ENCODE measurements at places on chromosomes 7 and 10.

DNA sequence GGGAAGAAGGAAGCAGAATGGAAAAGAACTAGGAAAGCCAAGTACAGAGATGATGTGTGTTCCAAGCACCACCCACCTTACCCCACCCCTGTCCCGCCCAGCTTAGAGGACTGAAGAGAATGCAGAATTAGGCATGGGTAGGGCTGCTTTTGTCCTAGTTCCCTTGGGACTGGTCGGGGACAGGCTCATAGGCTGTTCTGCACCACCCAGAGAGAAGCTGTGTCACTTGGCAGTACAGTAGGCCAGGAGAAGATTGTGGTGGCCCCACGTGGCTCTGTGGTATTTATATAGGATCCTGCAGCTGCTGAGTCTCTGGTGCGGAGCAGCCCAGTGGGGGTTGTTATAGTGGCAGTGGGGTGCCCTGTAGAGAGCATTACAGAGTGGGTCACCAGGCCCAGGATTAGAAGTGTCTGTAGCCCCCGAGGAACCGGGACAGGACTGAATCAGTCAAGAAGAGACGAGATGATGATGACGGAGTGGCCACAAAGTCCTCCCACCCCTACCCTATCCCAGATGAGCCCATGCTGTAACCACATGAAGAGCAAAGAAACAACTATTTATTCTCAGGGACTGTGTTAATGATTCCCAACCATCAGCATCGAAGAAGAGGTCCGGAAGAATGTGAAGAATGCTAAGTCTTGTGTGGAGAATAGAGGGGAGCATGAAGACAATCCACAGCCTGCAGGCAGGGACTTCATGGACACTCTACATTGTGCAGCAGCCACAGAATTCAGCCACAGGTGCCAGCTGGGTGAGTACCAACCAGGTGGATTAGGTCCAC lies 88.9 kb downstream of the C1GALT1 start:
- no peak for DNase-seq

DNA sequence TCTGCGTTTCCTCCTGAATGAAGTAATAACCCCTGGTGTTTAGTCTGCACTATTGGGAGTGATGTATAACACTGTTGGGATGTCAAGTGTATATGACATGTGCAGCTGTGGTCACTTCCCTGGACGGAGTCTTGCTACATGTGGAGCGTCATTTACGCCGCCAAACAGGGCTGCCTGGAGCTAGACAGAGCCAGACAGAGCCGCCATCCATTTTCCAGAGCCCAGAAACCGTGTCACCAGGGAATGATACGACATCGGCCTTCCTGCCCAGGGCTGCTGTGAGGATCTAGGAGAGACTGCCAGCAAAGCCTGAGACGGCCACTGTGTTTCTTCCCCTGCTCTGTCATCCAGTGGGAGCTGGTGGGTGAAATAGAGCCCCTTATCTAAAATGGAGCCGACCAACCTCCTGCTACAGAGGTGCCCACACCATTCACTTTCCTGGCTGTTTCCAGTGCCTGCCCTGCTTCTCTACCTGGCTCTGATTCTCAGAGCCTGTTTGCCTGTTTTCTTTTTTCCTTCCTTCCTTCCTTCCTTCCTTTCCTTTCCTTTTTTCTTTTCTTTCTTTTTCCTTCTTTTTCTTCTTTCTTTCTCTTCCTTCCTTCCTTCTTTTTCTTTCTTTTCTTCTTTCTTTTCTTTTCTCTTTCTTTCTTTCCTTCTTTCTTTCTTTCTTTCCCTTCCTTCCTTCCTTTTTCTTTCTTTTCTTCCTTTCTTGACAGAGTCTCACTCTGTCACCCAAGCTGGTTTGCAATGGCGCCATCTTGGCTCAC lies 13.3 kb upstream of the FGFR2 start:
- DNase-seq, result no peak

- DNase-seq, result no peak
Observed at GRCh38 chr10:42987121-42987541, 89.7 kb upstream of the RET start.

GRCh38 chr7:16978358-16979244 lies 96.8 kb upstream of the AGR3 start:
- peak; percentile 81 for DNase-seq

GRCh38 chr7:27071622-27072390 lies 24.0 kb downstream of the HOXA1 start:
- DNase-seq, result no peak

DNA sequence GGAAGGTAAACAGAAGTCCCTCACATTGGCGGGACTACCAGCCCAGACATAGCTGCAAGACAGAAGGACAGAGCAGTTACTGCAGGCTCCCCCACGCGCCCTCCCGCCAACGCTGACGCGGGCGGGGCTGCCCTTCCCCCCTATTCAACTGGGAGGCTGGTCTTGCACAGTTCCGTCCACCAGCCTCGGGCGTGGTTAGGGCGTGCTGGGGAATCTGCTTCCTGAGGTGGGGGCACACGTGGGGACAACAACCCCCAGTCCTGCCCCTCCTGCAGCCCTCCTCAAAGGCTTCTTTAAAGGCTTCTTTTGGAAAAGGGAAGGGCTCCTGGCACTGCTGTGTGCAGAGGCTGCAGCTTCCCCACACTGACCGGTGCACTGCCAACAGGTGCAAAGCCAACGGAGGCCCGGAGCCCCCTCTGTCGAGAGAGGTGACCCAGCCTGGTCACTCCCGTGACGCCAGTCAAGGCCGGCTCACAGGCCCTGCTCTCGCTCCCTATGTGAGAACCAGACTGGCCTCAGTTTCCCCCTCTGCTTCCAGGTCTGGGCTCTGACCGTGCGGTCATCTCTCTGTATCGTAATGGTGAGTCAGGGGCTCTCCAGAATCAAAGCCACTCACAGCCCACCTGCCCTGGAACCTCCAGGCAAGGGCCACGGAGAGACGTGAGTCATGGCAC lies 126.0 kb downstream of the EBF3 start:
- DNase-seq, result no peak

DNA sequence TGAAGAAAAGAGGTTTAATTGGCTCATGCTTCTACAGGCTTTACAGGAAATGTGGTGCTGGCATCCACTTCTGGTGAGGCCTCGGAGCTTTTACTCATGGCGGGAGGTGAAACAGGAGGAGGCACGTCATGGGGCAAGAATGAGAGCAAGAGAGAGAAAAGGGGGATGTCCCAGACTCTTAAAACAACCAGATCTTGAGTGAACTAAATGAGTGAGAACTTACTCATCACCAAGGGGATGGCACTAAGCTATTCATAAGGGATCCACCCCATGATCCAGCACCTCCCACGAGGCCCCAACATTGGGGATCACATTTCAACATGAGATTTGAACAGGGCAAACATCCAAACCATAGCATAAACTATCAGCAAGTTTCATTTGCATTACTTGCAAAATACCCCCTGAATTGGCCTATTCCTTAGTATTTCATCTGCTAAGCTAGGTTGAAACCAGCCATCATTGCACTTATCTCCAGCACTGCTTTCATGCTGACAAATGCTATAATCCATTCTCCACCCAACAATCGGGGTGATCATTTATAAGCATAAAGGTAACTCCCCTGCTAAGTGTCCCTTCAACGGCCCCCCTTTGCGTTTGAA lies 179.0 kb downstream of the NOC3L start:
- DNase-seq, result peak; percentile 97

DNA sequence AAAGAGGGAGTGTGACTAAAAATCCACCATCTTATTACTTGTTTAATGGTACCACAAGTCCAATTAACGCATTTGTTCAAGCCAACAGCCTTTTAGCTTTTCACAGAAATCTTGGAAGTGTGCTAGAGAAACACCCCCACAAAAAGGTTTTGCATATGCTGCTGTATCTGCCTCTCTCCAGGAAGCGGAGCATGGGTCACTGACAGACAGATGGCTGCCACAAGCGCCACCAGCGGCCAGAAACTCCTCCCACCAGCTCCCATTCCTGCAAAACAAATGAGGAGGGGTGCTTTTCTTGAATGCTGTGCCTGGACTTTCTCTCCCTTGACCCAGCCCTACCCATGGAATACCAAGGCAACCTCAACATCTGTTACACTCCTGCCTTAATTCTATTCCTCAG lies 176.3 kb upstream of the LRGUK start:
- no peak for DNase-seq

DNA sequence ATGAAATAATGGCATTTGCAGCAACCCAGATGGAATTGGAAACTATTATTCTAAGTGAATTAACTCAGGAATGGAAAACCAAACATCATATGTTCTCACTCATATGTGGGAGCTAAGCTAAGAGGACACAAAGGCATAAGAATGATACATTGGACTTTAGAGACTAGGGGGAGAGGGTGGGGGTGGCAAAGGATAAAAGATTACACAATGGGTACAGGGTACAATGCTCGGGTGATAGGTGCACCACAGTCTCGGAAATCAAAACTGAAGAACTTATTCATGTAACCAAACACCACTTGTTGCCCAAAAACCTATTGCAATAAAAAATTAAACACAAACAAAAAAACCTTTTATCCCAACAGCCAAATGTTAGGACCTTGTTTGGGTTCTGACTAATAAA lies 17.8 kb downstream of the AGMO start:
- no peak for DNase-seq

- peak; percentile 85 for DNase-seq
Observed at GRCh38 chr7:115146148-115146547, 224.3 kb downstream of the MDFIC start.

GRCh38 chr7:56092789-56093531 lies at the start of gene PHKG1:
Gene PHKG1, minus strand, starts transcription at chr7:56092952. Its CDS starts 4,011 bp downstream, at chr7:56088941.
- peak; percentile 49 for DNase-seq

DNA sequence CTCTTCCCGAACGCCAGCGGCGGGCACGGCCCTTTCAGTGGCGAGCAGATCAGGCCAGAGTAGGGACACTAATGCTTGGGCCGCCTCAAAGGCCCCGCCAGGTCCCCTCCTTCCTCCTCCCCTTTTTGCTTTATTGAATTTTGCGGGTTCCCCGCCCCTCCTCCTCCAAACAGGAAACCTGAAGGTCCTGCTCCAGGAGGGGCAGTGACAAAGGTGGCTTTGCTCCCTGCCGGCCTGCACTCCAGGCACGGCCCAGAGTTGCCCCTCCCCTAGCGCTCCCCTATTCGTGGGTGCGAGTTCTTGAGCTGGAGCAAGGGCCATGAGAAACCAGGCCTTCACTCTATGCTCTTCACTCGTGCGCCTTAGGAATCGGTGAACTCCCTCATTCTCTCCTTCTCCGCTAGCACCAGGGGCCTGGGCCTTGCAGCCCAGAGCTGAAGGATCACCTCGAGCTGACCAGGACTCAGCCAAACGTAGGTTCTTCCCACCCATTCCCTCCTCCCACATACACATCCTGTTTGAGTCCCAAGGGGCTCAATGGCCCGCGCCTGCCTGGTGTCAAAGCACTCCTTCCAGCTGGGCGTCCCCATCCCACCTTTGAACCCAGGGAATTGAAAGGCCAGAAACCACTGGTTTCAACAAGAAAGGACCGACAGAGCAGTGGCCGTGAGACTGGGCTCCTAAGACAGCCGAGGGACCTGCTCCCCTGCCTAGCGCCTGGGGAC lies 619 bp upstream of the HOXA6 start:
- DNase-seq, result no peak

DNA sequence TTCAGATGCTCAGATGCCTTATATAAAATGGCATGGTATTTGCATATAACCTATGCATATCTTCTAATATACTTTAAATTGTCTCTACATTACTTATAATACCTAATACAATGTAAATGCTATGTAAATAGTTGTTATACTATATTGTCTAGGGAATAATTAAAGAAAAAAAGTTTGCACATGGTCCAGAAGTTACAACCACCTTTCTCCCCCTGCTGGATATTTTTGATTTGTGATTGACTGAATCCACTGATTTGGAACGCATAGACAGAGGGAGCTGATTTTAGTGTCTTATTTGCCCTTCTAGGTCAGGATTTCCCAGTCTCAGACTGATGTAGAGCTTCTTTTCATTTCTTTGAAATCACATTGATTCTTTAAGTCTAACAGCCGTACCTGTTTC lies 31.8 kb downstream of the MDFIC start:
- no peak for DNase-seq

- no peak for DNase-seq
Observed at GRCh38 chr7:150385302-150385723, 6.2 kb downstream of the ZNF775 start.

GRCh38 chr7:150383710-150384397 lies 4.7 kb downstream of the ZNF775 start:
- DNase-seq, result no peak

DNA sequence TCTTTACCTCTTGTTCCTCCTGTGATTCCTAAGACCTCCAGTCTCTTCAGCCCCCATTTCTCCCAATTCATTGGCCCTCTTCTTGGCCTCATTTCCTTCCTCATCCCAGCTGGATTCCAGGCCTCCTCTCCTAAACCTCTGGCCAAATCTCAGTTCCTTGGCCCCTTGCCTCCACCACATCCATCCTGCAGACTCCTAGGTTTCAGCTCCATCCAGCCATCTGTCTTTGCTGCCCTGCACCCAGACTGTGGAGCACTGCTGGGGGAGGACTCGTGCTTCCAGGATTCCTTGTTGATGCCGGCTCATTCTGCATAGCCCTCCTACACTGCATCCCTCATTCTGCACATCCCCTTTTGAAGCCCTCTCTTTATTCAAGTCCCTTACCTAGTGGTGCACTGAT lies 6.7 kb downstream of the PLAC9 start:
- DNase-seq, result no peak

- no peak for DNase-seq
Observed at GRCh38 chr10:89468191-89468965, 54.0 kb downstream of the IFIT5 start.

GRCh38 chr7:46525876-46526275 lies 604.8 kb upstream of the IGFBP3 start:
- DNase-seq, result peak; percentile 39

GRCh38 chr7:54615537-54615936 lies 73.4 kb downstream of the VSTM2A start:
- peak; percentile 96 for DNase-seq

GRCh38 chr10:113433711-113434110 lies 119.1 kb upstream of the HABP2 start:
- DNase-seq, result no peak

DNA sequence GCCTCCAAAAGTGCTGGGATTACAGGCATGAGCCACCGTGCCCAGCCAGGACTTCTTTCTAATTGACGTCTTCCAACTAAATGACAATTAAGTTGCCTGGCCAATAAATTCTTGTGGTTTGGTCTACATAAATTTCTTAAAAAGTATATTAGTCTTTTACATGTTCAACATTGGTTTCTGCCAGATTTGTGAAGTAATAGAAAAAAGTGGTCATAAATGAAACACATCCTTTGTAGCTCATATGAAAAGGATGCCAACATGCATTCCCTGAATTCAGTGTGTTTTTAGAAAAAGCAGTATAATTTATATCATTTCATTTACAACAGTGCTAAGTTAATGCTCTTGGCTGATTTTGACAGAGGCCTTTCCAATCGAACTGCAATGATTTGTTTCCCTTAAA lies 215.0 kb downstream of the TAX1BP1 start:
- no peak for DNase-seq

- DNase-seq, result no peak
Observed at GRCh38 chr7:116955801-116956476, 2.6 kb downstream of the ST7 start.

GRCh38 chr10:110836706-110837105 lies 35.0 kb upstream of the PDCD4 start:
- DNase-seq, result no peak
